Posterior cingulate gyrus (tissue), 11 donors: ENCODE measurements at places on chromosomes 6 and 20.

DNA sequence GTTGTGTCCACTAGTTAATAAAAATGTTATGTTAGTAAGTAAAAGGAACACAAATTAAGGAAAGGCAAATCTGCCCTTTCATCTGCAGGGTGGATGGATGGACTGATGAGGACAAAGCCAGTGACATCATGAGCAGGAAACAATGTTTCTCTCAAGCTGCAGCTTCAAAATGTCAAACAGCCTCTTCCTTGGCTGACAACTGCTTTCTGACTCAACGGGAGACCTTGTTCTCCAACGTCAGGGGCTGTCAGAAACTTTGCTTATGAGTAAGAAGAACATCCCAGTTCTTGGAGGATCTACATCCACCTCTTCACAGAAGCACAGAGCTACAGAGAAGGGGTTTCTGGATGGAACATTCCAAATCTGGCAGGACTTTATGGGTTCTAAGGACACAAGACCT lies 6.0 kb downstream of the CST2 start:
- no peak for DNase-seq

DNA sequence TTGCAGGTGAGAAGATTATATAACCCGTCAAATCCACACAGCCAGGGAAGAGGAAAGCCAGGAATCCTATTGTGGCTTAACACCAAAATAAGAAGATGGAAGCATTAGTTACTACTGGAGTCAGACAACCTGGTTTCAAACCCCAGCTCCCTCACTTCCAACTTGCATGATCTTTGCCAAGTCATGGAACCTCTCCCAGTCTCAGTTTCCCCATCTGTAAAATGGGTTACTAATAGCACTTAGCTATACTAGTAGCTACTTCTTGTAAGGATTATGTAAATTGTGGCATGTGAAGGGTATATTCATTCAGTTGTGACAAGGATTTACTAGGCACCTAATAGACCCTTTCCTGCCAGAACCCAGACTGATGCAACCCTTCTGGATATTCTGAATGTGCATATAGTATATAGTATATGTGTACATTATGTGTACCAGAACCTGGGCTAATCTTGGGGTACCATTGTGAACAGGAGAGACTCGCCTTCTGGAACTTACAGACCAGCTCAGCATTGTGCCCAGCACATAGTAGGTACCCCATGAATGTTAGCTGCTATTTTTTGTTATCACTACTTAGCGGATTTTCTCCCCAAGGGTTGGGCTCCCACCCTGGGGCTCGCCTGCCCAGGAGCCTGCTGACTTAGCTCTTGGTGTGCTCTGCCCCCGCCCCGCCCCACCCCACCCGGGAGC lies 50.3 kb downstream of the JPH2 start:
- no peak for DNase-seq

- DNase-seq: no peak
Measured at GRCh38 chr20:62827311-62828038, 10.6 kb downstream of the COL9A3 start.

DNA sequence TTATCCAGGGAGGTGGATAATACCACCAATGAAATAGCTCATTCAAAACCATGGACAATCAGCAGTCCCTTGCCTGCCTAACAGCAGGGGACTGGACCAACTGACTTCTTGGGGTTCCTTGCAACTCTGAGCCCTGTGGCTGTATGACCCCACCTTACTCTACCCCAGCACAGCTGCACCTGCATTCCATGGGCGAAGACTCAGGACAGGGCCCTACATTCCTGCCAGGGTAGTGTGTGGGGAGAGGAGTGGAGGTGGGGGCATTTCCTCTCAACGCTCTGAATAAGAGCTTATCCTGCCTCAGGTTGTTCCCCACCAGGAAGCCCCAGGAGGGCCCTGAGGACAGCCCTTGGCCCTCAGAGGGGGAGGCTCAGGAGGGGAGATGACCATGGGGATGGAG lies 30.8 kb upstream of the HMGA1 start:
- DNase-seq: peak; percentile 54

GRCh38 chr6:150651808-150652470 lies 52.3 kb downstream of the PLEKHG1 start:
- DNase-seq: no peak

GRCh38 chr6:105045526-105045925 lies 88.6 kb downstream of the LIN28B start:
- DNase-seq: no peak

DNA sequence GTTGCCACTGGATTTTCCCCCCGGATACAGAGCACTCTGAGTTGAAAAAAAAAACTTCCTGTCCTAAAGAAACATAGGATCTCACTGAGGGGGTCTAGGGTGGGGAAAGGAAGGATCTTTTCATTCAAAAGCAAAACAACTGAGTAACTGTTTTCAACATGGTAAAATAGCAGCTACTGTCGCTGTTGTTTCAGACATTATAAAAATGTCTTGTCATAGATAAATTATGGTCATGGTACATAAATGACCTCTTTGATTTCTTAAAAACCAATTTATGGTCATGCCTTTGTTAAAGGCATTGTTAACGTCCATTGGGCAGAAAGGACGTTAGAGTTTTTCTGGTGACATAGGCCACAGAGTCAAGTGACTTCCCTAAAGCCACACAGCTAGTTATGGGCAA lies 180.4 kb upstream of the DTNBP1 start:
- DNase-seq: no peak

GRCh38 chr6:153086225-153086990 lies 44.7 kb downstream of the RGS17 start:
- DNase-seq: no peak

- DNase-seq: no peak
Measured at GRCh38 chr6:117555882-117556498, 46.3 kb downstream of the GOPC start.

DNA sequence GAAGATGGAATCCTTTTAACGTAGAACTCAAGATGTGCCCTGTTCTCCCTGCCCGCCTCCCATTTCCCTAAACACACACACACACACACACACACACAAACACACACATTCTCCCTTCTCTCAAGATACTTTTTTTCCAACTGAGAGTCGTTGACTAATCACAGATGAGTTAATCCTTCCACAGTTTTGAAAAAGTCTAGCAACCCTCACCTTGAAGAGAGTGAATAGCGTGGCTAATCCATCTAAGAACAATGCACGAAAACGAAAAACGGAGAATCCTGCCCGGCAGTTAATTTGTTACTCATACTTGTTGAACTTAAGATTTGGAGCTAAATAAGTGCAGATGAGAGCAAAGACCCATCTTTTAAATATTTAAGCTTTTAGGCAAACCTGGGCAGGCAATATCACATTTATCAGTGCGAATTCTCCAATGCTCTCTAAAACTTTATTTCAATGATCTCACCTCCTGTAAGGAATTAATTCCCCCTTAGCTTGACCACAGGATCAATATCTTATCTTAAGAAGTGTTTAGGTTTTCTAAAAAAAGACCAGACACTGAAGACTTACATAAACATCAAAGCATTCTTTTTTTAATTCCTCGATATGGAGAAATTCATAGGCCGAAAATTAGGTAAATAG lies 1.1 kb downstream of the AGPAT4 start:
- DNase-seq: no peak

DNA sequence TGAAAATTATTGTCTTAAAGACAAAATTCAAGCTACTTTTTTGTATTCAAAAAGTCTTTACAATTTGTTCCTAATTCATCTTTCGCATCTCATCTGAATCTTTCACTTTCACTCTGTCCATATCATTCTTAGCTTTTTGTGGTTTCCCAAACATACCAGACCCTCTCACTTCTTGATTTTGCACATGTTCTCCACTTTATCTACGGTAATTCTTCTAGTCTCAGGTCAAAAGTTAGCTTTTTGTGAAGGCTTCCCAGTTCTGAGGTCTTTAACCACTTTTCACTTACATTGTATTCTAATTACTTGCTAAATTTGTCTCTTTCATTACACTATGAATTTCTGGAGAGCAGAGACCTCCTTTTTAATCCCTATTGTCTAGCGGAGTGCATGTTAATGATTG lies 34.6 kb upstream of the EPHA7 start:
- no peak for DNase-seq

- DNase-seq: peak; percentile 38
Measured at GRCh38 chr6:32668226-32668747, 1.8 kb upstream of the HLA-DQB1 start.

DNA sequence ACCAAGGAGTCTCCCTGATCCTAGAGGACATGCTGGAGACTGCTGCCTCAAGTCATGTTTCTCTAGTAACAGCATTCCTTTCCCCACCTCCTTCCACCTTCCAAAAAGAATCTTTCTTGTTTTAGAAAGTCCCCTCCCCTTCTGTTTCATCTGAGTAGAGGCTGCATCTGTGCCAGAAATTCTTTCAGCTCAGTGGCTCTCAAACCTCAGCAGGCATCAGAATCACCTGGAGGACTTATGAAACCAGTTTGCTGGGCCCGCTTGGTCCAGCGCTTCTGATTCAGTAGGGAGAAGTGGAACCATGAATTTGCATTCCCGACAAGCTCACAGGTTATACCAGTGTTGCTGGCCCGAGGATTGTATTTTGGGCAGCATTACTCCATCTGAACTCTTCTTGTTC lies 55.1 kb downstream of the TMEM200A start:
- DNase-seq: no peak

DNA sequence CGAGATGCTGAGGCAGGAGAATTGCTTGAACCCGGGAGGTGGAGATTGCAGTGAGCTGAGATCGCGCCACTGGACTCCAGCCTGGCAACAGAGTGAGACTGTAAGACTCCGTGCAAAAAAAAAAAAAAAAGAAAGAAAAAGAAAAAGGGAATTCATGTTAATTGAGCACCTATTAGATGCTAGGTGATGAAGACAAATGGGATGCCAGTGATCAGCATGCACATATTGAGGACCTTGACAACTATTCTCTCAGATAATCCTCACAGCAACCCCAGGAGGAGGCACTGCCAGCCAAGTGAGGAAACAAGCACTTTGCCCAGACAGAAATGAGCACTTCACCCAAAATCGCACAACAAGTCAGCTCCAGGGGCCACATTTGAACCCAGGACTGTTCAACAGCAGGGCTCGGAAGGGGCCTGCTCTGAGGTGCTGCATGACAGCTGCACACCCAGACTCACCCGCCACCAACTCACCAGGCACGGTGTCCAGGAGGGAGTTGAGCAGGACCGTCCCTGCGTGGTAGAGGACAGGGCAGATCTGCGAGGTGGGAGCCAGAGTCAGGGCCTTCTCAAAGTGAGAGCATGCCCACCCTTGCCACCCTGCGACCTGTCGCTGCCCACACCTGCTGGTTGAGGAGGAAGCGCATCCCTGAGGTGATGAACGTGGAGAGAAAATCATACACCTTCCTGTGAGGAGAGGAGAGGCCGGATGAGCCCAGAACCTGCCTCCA lies 4.6 kb downstream of the PLTP start:
- DNase-seq: no peak

- DNase-seq: no peak
Measured at GRCh38 chr20:846894-847278, 13.4 kb downstream of the FAM110A start.
